ENCODE measurements at places on chromosomes 16 and 17.

- no peak overlapping the region for H3K4me3 ChIP-seq
- DNase-seq: no peak
- no peaks in the 10 kb centered on the region for H3K36me3 ChIP-seq
- no peaks in the 10 kb centered on the region for H3K27me3 ChIP-seq
- H3K27ac ChIP-seq: no peak overlapping the region
These were observed 73.7 kb downstream of the AKAP1 start for GRCh38 chr17:57158795-57159194.

DNA sequence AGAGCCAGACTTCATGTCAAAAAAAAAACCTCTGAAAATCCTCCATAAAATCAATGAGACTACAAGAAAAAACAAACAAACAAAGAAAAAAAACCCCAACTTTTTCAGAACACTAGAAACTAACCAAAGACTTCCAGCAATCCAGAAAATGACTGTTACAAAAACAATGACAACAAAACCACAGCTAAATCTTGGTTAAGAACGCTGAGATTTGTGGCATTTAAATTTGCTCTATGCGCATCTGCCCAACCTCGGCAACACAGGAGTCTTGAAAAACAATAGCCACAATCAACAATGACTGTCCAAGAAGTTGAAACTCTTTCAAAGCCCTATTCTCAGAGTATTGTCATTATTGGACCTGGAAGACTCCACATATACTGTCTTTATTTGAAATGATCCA lies 402.4 kb downstream of the ZFHX3 start:
- no peaks in the 10 kb centered on the region for H3K27me3 ChIP-seq
- no peak for DNase-seq
- no peaks in the 10 kb centered on the region for H3K36me3 ChIP-seq
- no peaks in the 10 kb centered on the region for H3K4me1 ChIP-seq
- H3K27ac ChIP-seq: no peak overlapping the region

- no peak for DNase-seq
- no peak overlapping the region for H3K4me3 ChIP-seq
- no peak overlapping the region for H3K27ac ChIP-seq
- H3K27me3 ChIP-seq: peaks cover 25% of the 10 kb centered on the region
- H3K4me1 ChIP-seq: no peaks in the 10 kb centered on the region
These were observed 204.5 kb downstream of the RBFOX3 start for GRCh38 chr17:79406316-79406715.

GRCh38 chr17:36613155-36613554 lies 11.8 kb downstream of the MRM1 start:
- H3K27ac ChIP-seq: no peak overlapping the region
- no peak overlapping the region for H3K4me3 ChIP-seq
- H3K27me3 ChIP-seq: no peaks in the 10 kb centered on the region
- no peaks in the 10 kb centered on the region for H3K4me1 ChIP-seq
- DNase-seq: no peak
- H3K36me3 ChIP-seq: peaks cover under 1% of the 10 kb centered on the region

- no peaks in the 10 kb centered on the region for H3K27me3 ChIP-seq
- no peak for DNase-seq
- no peak overlapping the region for H3K27ac ChIP-seq
- no peaks in the 10 kb centered on the region for H3K36me3 ChIP-seq
- no peaks in the 10 kb centered on the region for H3K4me1 ChIP-seq
These were observed 1304.7 kb downstream of the CDH8 start for GRCh38 chr16:60731329-60732050.

Data from DND-41 (cell line).